Pancreas (tissue), 10 donors: ENCODE measurements at places on chromosomes 6 and 20. TPM values are rescaled to one million over a fixed set of nuclear protein-coding genes. Genes with fewer than 3 reads are reported as not detected.

Gene CDSN
- total RNA-seq, result 0.06 TPM

Gene PKIB
- 6.3 TPM for total RNA-seq

Gene ACSS1
- 37.5 TPM for total RNA-seq

Gene DPPA5
- not detected for total RNA-seq

Gene HLA-DQA2
- not detected for total RNA-seq

Gene MYB
- not detected for total RNA-seq

Gene ULBP2
- not detected for total RNA-seq

Gene OR2J3
- total RNA-seq, result not detected

Gene SLC35D3
- total RNA-seq, result not detected

DNA sequence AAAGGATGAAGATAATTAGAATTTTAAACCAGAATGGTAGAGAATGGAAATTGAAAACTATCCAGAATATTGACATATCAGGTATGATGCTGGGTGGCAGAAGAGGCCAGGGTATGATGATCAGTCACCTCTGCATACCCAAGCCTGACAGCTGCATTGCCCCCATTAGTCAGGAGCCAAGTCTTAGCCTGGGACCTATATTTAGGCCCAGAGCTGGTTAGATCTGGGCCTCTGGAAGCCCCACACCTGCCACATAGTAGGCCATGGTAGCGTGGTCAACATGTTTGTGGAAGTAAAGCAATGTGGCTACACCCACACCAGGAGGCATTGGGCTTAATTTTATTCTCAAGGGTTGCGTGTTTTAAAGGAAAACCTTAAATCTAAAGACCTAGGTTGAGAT, 32.1 kb upstream of the CALHM6 start:
- DNase-seq, result no peak

DNA sequence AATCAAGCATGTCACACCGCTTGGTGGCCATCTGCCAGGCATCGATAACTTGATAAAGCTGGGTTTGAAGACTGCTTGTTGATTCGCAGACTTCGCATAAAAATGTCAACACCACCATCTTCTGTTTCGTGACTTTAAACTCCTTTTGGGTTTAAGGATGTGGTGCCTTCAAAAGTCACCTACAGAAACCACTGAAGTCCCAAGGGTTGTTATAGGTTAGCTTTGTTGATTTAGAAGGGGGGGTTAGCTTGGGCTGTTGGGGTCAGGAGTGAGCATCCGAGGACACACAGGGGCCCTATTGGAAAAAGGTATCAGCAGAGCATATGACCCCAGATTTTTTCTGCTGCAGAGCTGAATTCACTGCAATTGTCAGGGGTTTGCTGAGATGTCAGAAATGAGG, 76.7 kb upstream of the SSTR4 start:
- DNase-seq, result no peak

GRCh38 chr20:36572701-36573102, 695 bp upstream of the TGIF2 start:
- DNase-seq, result no peak

GRCh38 chr6:98639089-98639635, 195.2 kb upstream of the POU3F2 start:
- DNase-seq, result no peak

DNA sequence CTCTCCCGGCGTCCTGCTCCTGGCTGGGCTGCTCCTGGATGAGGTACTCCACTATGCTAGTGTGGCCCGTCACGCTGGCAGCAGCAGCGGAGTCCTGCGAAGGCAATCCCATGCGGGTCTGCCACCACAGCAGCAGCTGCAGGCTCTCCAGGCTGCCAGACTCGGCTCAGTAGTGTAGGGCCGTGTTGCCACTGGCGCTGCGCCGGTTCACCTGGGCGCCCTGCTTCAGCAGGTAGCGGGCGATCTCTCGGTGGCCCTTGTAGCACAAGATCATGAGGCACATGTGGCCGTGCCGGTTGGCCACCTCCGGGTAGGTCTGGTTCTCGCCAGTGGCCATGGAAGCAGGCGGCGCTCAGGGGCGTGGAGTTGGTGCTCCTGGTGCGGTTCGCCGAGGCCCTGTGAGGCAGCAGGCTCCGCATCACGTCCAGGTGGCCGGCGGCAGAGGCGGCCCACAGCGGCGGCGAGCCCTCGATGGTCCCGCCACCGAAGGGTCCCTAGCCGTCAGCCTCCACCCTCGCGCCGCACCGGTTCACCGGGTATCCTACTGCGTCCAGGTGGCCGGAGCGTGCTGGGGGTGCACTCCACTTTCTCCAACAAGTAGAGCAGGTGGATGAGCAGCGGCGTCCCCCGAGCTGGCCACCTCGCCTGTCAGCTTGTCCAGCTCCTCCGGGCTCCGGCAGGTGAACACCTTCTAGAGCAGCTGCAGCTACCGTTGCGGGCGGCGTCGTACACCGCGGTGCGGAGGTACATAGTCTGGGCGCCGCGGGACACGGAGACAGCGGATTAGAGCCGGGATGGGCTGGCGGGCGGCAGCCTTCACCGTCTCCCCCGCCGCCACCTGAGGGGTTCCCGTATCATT, 19.8 kb downstream of the RFPL4B start:
- DNase-seq, result peak; percentile 20

DNA sequence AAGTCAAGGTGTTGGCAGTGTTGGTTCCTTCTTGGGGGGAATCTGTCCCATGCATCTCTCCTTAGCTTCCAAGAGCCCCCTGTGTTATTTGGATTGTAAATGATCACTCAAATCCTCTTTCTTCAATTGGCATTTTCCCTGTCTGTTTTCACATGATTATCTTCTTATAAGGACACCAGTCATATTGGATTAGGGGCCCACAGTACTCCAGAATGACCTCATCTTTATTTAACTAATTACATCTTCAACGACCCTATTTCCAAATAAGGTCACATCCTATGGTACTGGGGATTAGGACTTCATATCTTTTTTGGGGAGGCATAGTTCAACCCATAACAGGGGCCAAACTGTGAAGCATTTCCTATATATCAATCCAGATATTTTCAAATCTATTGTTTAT, 57.3 kb downstream of the PTPRA start:
- DNase-seq, result no peak

- no peak for DNase-seq
Measured at GRCh38 chr20:43799150-43799711, 72.4 kb upstream of the GTSF1L start.

DNA sequence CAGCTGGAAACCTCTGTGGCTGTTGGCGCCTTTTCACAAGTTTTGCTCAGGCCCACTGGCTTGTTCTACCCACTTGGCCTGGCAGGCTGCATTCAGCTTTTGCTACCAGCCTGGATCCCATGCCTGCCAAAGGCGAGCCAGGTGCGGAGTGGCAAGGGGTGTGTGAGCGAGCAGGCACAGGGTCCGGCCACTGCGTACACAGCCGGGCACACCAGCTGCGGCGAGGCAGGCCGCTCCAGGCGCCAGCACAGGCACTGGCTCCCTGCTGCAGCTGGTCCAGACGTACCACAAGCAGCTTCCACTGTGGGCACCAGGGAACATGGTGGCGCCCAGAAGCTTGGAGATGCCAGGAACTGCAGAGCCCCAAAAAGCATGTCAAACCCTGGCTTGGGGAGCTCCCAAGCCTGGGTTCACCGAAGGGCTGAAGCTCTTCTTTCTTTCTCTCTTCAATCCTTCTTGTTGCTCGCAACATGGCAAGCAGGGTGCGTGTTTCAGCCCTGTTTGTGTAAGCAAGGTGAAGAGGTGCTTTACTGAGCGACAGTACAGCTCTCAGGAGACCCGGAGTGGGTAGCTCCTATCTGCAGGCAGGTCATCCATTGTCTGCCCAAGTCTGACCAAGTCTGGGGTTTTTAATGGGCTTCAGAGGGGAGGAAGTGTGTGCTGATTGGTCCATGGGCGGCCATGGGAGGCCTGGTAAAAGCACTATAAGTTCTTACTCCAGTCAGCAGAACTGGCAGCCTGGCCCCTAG, 32.6 kb upstream of the GRM4 start:
- DNase-seq, result no peak

GRCh38 chr20:33105316-33105924, 26.0 kb downstream of the BPIFB4 start:
- no peak for DNase-seq

DNA sequence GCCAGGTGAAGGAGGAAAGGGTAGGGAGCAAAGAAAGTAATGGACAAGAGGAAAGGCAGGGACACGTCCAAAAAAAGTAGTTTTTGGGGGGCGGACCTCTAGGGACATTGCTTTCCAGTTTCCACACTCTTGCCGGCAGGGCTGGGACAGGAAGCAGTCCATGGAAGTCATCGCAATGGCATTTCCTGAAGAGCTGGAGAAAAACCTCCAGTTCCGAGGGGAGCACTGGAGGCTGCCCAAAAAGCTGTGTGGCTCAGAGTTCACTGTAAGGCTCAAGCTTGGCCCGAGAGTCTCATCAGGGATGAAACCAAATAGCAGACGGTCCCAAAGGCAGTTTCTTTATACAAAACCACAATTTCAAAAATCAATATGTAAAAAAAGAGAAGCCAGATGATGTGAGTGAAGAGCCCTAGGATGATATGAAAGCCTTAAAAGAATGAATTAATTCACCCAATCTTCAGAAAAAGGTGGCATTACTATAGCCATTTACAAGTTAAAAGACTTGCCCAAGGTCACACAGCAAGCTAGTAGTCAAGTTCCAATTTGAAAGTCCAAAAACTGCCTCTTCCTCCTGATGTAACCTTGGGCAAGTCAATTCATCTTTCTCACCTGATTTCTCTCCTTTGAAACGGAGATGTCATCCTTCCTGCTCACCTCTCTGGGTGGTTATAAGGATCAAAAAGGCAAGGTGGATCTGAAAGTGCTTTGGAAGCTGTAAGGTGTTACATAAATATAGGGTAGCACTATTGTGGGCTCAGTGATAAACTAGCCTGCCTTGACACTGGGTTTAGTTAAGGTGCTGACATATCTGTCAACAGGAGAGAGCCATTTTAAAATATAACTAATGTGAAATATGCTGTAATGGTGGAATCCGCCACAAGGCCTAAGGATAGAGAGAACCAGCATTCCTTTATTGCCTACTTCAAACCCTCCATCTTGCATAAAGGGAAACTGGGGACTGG, 9.1 kb downstream of the BCL2L1 start:
- DNase-seq, result peak; percentile 40

DNA sequence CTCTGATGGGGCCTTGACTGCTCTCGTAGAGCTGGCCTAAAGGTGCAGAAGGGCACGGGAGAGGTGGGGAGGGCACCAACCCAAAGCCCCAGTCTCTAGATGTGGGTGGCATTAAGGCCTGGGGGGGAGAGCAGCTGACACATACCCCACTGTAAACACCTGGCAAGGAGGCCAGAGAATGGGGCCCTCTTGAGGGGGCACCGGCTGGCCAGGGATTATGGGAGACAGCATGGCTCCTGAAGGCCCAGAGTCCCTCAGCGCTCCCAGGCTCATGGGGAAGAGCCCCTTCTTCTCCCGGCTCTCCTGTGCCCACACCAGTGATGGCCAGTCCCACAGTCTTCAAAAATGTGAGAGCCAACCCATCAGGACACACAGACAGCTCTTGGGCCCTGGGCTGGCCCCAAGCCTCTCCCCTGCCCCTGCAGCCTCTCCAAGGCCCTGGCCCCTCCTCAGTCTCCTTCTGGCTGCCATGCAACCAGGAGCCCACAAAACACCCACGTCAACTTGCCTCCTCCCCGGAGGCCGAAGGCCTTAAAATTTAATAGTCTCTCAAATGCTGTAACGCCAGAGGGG, 58.2 kb upstream of the FOXP4 start:
- DNase-seq, result no peak

- no peak for DNase-seq
Measured at GRCh38 chr20:62703853-62704228, 4.8 kb upstream of the NTSR1 start.

DNA sequence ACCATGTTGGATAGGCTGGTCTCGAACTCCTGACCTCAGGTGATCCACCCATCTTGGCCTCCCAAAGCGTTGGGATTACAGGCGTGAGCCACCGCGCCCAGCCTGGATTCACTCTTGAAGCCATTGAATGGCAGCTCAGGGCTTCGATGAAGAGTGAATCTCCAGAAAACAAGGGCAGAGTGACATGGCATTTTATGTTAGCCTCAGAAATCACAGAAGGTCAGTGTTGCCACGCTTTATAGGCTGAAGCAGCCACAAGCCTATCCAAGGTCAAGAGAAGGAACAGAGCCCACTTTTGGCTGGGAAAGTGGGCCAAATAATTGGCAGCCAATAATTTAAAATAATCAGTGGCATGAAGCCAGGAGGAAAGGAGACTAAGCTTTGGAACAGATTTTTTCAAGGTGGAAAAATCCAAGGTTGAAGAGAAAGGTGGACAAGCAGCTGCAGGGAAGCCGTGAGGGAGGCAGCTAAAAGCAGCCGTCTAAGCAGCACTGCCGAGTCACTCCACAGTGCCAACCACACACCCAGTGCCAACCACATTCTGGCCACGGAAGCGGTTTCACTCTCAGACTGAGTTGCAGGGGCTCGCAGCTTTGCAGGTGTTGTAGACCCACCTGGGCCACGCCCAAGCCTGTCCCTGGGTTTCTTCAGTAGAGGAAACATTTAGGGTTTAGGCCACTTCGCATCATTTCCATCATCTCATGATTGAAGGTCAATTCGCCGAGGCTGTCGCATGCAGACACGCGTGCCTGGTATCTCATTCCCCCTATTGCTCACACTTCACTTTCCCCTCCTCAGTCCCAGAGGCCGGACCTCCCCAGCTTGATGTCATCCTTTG, 17.4 kb upstream of the AVP start:
- no peak for DNase-seq

- no peak for DNase-seq
Measured at GRCh38 chr6:46638650-46639049, 14.0 kb downstream of the CYP39A1 start.

DNA sequence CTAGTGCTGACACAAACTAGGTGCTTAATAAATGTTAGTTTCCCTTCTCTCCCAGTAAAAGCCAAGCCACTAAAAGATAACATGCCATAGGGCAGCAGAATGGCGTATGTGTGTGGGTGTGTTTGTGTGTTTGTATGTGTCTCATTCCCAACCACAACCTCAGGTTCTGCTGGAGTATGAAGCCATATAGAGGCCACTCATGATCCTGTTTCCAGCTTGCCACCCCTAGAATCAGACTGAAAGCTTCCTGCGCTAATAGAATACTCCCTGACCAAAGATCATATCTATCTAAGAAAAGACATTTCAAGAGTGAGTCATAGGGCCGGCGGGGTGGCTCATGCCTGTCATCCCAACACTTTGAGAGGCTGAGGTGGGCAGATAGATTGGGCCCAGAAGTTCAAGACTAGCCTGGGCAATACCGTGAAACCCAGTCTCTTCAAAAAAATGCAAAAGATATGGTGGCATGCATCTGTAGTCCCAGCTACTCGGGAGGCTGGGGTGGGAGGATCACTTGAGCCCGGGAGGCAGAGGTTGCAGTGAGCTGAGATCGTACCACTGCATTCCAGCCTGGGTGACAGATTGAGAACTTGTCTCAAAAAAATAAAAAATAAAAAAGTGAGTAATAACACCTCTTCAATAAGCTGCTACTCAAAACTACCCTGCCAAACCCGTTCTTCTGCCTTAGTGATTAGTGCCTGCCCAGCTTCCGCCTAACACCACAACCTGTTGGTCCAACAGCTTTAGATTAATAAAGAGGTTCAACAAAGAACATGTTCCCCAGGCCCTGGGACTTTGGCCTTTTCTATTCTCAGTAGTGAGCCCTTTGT, 11.8 kb upstream of the SNRPC start:
- peak; percentile 76 for DNase-seq

GRCh38 chr6:47336334-47336733, 26.6 kb upstream of the TNFRSF21 start:
- DNase-seq, result no peak

- no peak for DNase-seq
Measured at GRCh38 chr6:168061269-168062210, 17.5 kb downstream of the FRMD1 start.

GRCh38 chr6:67331304-67331703, 1303.8 kb upstream of the ADGRB3 start:
- DNase-seq, result no peak
